ENCODE measurements at places on chromosomes 5 and 9.

- peak; percentile 70 for DNase-seq
Measured at GRCh38 chr5:154072414-154073171, 33.8 kb downstream of the MFAP3 start.

DNA sequence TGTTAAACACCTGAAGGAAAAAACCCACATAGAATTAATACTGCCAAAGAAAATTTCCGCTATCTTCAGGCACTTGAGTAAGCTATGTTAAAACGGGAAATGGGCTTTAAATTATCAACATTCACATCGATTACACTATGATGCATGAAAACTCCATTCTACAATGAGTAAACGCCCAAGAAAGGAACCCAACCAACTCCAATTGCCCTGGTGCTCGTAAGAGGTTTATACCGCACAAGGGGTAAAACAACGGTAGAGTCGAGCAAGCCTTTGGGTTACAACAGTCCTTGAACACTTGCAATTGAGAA, 1.0 kb downstream of the AGTPBP1 start:
- DNase-seq = no peak

DNA sequence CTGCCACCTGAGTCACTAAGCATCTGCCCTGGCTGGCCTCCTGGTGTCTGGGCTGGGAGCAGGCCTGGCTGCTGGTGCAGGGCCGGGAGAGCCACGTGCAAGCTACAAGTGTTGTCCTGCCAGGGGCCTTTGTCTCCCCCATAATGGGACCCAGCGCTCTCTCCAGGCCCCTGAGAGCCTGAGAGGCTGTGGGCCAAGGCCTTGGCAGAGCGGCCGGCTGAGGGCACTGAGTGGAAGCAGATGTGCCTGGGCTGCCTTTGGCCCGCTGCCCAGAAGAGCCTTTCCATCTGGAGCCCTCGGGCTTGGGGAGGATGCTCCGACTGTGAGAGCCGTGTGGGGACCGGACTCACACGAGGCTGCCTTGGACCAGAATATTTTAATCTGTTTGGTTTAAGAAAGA, 185.5 kb downstream of the RGS3 start:
- DNase-seq = peak; percentile 55

DNA sequence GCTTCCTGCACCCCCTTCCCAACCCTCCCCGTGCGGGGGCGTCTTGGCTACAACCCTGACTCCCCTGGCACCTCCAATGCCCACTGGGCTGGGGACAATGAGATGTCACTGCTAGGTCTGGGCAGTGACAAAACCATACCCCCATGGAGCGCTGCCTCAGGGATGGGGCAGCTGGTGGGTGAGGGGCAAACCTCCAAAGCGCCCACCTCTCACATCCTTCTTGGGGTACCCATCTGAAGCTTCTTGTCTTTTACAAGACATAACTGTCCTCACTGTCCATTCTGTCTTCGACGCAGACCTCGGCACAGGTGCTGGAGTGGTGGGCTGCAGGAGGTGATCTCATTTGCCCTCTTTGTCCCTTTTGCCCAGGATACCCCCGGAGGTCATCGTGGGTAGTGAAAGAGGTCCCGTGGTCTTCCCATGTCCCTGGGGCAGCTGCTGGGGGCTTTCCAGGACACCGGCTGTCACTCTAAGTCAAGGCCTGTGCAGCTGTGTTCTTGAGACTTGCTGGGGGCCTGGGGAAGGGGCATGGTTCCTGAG, 27.8 kb upstream of the CSF1R start:
- DNase-seq = no peak

DNA sequence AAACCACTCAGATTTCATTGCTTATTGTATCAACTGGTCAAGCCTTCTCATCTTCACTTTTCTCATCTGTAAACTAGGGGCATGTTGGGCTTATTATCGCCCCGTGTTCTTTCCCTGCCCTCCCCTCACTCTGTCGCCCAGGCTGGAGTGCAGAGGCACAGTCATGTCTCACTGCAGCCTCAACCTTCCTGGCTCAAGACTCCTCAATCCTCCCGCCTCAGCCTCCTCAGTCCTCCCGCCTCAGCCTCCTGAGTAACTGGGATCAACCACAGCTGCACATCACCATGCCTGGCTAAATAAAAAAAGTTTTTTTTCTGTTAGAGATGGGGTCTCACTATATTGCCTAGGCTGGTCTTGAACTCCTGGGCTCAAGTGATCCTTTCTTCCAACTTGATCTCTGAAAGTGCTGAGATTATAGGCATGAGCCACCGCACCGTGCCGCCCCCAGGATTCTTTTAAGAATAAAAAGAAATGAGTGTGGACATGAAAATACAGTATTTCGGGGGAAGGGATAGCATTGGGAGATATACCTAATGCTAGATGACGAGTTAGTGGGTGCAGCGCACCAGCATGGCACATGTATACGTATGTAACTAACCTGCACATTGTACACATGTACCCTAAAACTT, 2.0 kb downstream of the MAML1 start:
- no peak for DNase-seq
